ENCODE measurements at places on chromosomes 7 and 10.

GRCh38 chr10:110208614-110209453 lies 1.4 kb downstream of the MXI1 start:
- peak overlapping the region; percentile 98 for H3K4me3 ChIP-seq
- DNase-seq = no peak
- H3K27me3 ChIP-seq = peaks cover 26% of the 10 kb centered on the region
- H3K27ac ChIP-seq = peak overlapping the region; percentile 93
- H3K36me3 ChIP-seq = peaks cover 7% of the 10 kb centered on the region

DNA sequence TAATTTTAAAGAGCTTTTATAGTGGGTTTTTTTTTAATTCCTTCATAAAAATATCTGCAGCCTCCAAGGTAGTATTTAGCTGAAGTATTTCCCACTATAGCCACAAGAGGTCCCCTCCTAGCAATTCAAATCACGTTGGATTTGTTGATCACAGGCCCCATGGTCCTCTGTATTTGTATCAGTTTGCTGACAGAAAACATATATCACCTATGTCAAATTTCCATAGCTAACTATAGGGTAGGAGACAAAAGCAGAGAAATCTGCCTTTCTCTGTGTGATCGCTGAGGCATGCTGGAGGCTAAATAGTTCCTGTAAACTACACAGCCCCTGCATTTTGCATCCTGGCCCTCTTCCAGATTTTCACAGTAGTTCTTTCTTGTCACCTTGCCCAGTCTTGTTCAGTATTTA lies 1.7 kb upstream of the CTNNA3 start:
- no peak overlapping the region for H3K27ac ChIP-seq
- H3K27me3 ChIP-seq = peaks cover 35% of the 10 kb centered on the region
- H3K4me3 ChIP-seq = no peak overlapping the region
- DNase-seq = no peak
- H3K4me1 ChIP-seq = no peaks in the 10 kb centered on the region

GRCh38 chr10:48634198-48634983 lies 29.5 kb upstream of the ARHGAP22 start:
- no peak overlapping the region for H3K4me3 ChIP-seq
- H3K4me1 ChIP-seq = peaks cover 20% of the 10 kb centered on the region
- no peaks in the 10 kb centered on the region for H3K36me3 ChIP-seq
- DNase-seq = peak; percentile 15
- H3K27me3 ChIP-seq = peaks cover 2% of the 10 kb centered on the region

GRCh38 chr10:35558276-35558675 lies 46.9 kb upstream of the GJD4 start:
- peaks cover 10% of the 10 kb centered on the region for H3K36me3 ChIP-seq
- H3K27ac ChIP-seq = no peak overlapping the region
- H3K27me3 ChIP-seq = no peaks in the 10 kb centered on the region
- peaks cover 4% of the 10 kb centered on the region for H3K4me1 ChIP-seq
- DNase-seq = no peak

DNA sequence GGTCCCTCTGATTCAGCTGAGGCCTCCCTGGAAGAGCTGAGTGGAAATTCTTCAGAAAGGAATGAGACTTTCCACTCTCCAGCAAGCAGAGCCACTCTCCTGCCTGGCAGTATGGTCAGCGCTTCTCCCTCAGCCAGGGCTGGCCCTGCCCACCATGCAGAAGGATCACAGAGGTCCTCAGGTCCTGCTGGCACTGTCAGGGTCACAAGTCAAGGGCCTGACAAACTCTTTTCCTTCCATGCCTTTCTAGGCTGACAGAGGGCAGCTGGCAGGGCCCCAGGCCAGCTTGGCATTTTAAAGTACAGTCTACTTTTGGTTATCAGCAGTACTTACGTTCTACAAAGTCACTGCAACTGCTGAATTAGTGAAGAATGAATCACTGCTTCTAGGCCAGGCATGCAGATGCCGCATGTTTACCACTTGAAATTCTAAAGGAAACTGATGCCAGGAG lies 119.3 kb upstream of the FRMD4A start:
- H3K27me3 ChIP-seq = peaks cover 9% of the 10 kb centered on the region
- H3K27ac ChIP-seq = no peak overlapping the region
- DNase-seq = no peak

GRCh38 chr7:100402241-100402640 lies 26.3 kb downstream of the ZCWPW1 start:
- peaks cover under 1% of the 10 kb centered on the region for H3K4me1 ChIP-seq
- H3K4me3 ChIP-seq = no peak overlapping the region
- H3K27me3 ChIP-seq = peaks cover 54% of the 10 kb centered on the region
- DNase-seq = no peak

GRCh38 chr7:30649717-30650420 lies 32.4 kb downstream of the CRHR2 start:
- H3K4me3 ChIP-seq = no peak overlapping the region
- H3K27me3 ChIP-seq = no peaks in the 10 kb centered on the region
- no peak overlapping the region for H3K27ac ChIP-seq
- no peaks in the 10 kb centered on the region for H3K4me1 ChIP-seq

DNA sequence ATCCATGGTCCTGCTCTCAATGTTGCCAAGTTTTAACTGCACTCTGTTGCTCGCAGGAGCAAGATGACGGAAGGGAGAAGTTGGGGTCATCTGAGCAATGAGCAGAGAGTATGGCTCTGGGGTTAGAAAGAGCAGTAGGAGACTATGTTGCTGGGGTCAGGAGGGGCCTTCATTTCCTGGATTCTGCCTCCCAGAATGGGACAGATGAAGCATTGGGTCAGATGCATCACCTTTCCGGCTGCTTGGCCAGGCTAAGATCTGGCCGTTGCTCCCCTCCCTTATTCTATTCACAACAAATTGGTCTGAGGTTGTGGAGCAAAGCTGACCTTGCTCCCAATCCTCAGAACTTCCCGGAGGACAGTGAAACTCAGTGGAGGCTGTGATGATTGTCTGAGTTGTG lies 22.4 kb downstream of the STMP1 start:
- peaks cover 14% of the 10 kb centered on the region for H3K4me1 ChIP-seq
- no peak overlapping the region for H3K27ac ChIP-seq
- peaks cover 12% of the 10 kb centered on the region for H3K36me3 ChIP-seq
- no peak overlapping the region for H3K4me3 ChIP-seq
- no peaks in the 10 kb centered on the region for H3K27me3 ChIP-seq
- no peak for DNase-seq

DNA sequence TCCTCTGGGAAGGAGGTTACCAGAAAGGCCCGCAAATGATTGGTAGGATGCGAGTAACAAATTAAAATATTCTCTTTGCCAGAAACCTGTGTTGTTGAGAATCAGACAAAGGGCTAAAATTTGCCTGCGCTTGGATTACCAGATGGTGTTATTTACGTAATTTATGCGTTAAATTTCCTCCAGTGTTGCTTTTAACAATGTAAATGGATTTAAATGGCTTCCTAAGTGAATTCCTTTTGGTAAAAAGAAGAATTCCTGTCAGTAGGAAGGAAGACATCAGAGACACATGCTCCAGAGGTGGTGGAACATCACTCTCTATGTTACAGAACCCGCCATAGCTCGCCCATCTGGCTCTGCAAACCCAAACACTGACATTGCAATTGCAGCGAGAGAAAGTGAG lies 520.6 kb downstream of the GALNT17 start:
- no peaks in the 10 kb centered on the region for H3K36me3 ChIP-seq
- no peak overlapping the region for H3K27ac ChIP-seq
- no peak overlapping the region for H3K4me3 ChIP-seq
- H3K4me1 ChIP-seq = no peaks in the 10 kb centered on the region

DNA sequence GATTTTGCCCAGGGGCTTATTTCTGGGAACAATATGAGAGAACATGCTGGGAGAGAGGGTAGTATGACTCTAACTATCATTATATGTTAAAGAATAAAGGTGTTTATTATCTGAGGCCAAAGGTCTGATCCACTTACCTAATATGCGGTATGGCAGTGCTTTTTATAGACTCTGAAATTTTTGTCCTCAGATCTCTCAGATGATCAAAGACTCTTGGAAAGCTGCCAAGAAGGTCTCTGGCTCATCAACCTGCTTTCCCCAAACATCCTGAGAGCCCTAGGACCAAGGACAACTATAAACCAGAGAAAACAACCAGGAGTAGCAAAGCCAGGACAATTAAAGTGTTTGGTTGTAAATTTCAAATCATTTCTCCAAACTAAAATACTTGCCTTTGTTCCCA lies 255.7 kb upstream of the LRRN3 start:
- H3K27me3 ChIP-seq = peaks cover 3% of the 10 kb centered on the region
- H3K4me3 ChIP-seq = no peak overlapping the region
- no peak for DNase-seq

DNA sequence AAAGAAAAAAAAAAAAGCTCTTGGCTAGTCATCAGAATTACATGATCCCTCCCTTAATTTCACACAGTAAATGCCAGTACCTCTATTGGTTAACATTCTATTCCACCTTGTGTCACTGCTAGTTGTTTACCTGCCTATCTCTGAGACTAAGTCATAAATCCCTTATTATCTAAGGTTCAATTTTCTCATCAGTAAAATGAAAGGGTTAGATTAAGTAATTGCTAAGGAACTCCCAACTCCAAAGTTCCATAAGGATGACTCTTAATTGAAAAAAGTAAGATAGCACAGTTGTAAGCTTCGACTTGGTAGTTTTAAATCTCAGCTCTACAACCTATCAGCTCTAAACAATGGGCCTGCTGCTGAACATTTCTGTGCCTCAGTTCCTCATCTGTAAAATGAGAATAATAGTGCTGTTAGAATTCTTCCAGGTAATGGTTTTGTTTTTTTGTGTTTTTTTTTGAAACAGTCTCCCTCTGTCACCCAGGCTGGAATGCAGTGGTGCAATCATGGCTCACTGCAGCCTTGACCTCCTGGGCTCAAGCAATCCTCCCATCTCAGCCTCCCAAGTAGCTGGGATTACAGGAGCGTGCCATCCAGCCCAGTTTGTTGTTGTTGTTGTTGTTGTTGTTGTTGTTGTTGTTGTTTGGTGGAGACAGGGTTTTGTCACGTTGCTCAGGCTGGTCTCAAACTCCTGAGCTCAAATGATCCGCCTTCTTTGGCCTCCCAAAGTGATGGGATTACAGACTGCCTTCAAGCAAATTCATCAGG lies 35.6 kb downstream of the SRPK2 start:
- H3K4me1 ChIP-seq = peaks cover 46% of the 10 kb centered on the region
- H3K4me3 ChIP-seq = no peak overlapping the region
- DNase-seq = no peak
- H3K27ac ChIP-seq = peak overlapping the region; percentile 14
- H3K27me3 ChIP-seq = no peaks in the 10 kb centered on the region

DNA sequence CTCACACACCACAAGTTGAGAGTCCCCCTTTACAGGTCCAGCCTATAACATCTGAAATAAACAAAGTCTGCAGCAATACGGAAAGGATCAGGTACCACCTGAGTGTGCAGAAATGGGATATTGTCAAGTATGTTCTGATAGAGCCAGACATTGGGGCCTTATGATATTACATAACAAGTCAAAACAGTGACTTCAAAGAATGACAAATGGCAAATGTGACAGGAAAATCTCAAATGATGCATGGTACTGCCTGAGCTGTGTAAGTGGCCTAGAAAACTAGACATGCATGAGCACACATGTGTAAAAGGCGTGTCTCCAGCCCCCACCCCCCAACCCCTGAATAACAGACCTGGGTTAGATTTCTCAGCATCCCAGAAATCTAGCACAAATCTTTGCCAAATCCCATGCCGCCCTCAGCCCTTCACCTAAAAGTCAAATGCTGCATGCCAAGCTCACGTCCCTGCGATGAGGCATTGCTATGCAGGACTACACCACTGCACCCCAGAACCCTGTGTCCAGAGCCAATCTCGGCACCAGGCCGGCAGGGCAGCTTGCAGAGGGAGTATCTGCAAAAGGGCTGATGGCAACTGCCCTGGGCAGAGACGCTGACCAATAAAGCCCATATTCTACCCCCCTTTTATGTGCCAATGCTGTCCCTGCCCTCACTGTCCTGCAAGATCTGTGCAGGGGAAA lies 58.8 kb downstream of the PRKAG2 start:
- H3K27ac ChIP-seq = no peak overlapping the region
- H3K4me3 ChIP-seq = no peak overlapping the region
- H3K27me3 ChIP-seq = peaks cover 2% of the 10 kb centered on the region
- no peak for DNase-seq
- no peaks in the 10 kb centered on the region for H3K36me3 ChIP-seq

DNA sequence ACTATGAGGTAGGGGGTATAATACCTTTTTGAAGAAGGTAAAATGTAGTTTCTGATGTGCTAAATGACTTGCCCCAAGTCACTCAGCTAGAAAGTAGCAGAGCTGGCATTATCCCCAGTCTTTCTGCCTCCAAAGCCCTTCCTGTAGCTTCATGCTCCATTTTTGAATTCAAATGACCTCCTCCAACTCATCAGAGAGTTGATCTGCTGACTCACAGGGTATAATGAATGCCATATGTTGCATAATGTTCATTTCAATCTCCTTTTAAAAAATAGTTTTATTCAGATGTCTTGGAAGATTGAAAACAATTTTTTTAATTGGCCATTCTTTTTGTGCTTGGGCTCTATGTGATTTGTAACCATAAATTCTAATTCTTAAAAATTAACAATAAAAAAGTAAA lies 272.8 kb upstream of the IMMP2L start:
- no peak overlapping the region for H3K4me3 ChIP-seq
- peaks cover 5% of the 10 kb centered on the region for H3K27me3 ChIP-seq
- no peak for DNase-seq
- H3K27ac ChIP-seq = no peak overlapping the region

DNA sequence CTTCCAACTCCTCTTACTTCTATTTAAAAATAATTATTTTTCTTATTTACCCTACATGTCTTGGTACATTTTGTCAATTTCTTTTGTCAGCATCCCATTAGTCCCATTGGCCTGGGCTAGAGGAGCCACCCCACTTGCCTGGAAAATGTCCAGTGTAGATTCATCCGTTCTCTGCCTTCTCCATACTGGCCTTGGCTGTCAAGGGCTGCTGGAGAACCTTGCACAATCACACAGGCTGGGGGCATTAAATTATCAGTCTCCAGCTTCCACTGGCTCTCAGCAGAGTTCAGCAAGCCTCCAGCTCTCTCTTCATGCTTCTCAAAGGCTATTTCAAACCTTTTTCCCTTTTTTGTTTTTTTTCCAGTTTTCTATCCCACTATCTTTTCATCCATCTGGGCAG lies 13.8 kb upstream of the ZCCHC24 start:
- no peaks in the 10 kb centered on the region for H3K4me1 ChIP-seq
- H3K36me3 ChIP-seq = no peaks in the 10 kb centered on the region
- DNase-seq = no peak

- H3K27me3 ChIP-seq = no peaks in the 10 kb centered on the region
- H3K4me1 ChIP-seq = no peaks in the 10 kb centered on the region
- no peaks in the 10 kb centered on the region for H3K36me3 ChIP-seq
- no peak for DNase-seq
- H3K4me3 ChIP-seq = no peak overlapping the region
These were observed 291.2 kb downstream of the AUTS2 start for GRCh38 chr7:69889338-69889975.

DNA sequence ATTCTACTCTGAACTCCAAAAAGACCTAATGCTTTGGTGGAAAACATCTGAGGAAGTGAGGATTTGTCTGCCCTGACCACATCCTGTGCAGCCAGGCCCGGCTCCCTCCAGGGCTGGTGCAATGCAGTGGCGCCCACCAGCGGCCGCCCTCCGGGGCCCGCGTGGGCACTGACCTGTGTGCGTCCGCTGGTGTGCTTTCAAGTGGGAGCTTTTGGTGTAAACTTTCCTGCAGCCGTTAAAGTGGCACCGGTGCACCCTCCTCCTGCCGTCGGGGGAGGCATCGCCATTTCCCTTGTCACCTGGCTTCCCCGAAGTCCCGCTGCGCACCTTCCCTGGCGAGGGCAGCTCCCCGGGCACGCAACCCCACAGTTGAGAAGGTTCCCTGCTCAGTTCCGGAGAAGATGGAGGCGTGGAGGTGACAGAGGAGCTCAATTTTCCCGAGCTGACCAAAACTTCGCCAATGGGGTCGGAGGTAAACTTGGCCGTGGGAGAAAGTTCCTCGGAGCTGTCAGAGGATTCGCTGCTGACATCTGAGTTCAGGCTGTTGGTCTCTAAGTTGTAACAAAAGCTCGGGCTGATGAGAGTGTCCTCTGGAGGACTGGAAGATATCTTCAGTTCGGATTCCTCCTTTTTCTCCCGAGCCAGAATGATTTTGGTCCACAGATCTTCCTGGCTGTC lies 3.4 kb downstream of the KLF6 start:
- H3K27ac ChIP-seq = peak overlapping the region; percentile 96
- DNase-seq = no peak
- peaks cover 75% of the 10 kb centered on the region for H3K36me3 ChIP-seq
- H3K4me1 ChIP-seq = peaks cover 75% of the 10 kb centered on the region
